Stimulated activated CD8-positive, alpha-beta memory T cell treated with anti-CD3 and anti-CD28 coated beads, Interleukin-7, amount 100 ng/mL, for 48 hours (primary cell): ENCODE measurements at places on chromosomes 16 and 17.
A peak's percentile ranks its signal among the peaks of the same experiment; 100 is the strongest.

- DNase-seq: no peak
Measured at GRCh38 chr17:16444258-16444886, 29.0 kb downstream of the TRPV2 start.

DNA sequence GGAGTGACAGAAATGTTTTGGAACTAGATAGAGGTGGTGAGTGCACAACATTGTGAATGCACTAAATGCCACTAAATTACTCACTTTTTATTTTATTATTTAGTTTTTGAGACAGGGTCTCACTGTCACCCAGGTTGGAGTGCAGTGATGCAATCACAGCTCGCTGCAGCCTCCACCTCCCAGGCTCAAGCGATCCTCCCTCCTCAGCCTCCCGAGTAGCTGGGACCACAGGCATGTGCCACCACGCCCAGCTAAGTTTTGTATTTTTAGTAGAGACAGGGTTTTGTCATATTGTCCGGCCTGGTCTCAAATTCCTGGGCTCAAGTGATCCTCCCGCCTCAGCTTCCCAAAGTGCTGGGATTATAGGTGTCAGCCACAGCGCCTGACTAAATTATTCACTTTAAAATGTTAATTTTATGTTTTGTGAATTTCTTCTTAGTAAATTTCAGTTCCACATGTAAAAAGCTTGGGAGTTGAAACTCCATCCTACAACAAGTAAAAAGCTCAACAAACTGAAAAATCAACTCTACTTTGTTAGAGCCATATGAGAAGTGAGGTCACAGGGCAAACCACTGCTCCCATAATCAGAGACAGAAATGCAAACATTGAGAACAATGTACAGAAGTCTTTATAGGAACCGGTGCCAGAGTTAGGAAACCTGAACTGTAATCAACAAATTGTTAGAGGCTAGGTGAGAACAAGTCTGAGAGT lies 13.8 kb upstream of the SLC5A10 start:
- DNase-seq: no peak

- DNase-seq: no peak
Measured at GRCh38 chr17:7440113-7440833, 961 bp downstream of the FGF11 start.

GRCh38 chr17:40327735-40328385 lies 18.9 kb downstream of the RARA start:
- DNase-seq: no peak

DNA sequence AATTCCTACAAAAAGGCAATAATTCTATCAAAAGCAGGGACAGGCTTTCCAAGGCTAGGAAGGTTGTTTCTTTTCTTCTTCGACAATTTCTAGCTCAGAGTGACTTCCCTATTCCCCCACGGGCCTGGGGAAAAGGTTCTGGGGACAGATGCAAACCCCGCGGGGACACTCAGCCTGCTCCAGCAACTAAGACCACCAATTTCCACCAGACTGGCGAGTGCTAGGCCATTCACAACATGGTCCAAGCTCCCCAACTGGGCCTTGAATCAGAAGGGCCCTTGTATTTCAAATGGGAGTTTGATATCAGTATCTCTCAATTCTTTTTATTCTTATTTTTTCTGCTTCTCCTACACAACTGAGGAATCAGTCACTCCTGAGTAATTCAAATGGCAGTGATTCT lies 86.7 kb downstream of the USP31 start:
- no peak for DNase-seq

- DNase-seq: peak; percentile 84
Measured at GRCh38 chr17:19362277-19363113, at the start of gene B9D1. Gene B9D1 (minus strand): TSS chr17:19362723. CDS start chr17:19362569, 154 bp downstream.

DNA sequence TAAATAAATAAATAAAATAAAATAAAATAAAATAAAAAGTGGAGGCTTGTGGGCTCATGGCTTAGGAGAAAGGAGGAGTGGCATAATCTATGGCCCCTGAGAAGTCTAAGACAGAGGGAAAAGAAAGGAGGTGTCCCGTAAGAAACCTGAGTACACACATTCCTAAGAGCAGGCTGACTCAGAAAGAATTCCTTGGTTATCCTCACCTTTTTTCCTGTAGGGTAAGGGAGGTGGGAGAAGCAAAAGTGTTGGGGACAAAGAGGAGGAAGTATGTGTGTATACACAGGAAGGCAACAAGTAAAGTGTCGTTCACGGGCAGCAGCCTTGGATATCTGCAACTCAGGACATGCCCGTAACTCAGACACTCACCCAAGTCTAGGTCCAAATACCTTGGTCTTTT lies 29.3 kb downstream of the MARF1 start:
- no peak for DNase-seq

- DNase-seq: no peak
Measured at GRCh38 chr16:14140923-14141322, 69.8 kb downstream of the MRTFB start.

- no peak for DNase-seq
Measured at GRCh38 chr16:30112197-30113030, 923 bp downstream of the GDPD3 start.

DNA sequence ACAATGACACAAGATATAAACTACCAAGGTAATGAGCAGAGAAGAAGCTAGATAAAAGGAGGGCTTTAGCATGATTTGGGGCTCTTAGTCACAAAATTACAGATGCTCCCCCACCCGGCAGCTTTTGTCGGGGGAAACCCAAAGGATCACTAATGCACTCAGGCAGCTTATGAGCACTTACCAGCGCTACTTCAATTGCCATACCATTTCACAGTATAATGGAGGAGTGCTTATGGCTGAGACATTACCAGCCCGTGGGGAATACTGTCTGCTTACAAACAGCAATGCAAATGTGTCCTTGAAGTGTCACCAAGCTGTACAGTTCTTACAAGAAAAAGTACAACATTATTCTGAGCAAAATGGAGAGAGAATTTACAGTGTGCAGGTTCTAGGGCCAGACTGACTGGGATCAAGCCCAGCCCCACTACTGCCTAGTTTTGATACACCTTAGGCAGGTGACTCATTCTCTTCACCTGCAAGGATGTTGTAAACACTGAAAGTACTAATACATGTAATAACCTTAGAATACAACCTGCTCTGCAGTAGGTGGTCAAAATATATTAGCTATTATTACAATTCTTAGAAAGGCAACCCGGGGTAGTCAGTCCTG lies 16.3 kb downstream of the ANKFY1 start:
- no peak for DNase-seq

DNA sequence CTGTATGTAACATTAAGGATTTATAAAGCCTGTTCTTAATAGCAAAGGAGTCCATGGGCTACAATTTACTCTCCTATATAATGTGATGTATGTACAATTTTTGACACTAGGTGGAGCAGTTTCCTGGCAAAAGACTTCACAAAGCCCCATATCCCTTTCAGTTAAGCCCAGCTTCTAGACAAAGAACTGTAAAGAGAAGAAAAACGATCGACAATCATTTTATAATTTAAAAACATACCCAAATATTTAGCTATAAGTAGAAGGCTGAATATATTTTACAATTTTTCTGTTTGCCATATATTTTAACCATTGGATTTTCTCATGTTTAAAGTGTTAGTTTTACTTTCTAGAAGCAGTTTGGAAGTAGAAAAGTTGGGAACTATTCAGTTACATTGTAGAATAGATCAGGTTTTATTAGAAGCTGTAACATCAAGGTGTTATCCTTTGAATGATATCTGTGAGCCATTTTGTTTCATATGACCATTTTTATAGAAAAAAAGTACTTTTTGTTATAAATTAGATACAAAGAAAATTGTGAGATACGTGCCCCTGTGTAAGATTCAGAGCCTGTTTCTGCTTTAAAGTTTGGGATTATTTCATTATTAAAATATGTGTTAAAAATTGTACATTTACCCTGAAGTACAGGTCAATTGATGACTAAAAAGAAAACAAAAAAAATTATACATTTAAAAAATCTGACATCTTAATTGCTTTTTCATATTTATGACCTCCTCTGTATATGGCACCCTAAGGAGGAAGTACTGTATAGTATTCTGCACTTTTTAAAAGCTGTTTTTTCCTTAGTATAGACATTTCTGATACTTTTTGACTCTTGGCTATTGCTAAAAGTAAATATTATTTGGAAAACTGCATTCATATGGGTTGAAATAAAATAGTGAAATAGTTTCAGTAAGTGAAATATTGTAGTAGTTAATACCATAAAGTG lies 46.3 kb downstream of the VMP1 start:
- no peak for DNase-seq

- DNase-seq: no peak
Measured at GRCh38 chr16:727291-727977, 528 bp downstream of the HAGHL start.

GRCh38 chr17:27354491-27355081 lies 60.7 kb downstream of the WSB1 start:
- DNase-seq: no peak

DNA sequence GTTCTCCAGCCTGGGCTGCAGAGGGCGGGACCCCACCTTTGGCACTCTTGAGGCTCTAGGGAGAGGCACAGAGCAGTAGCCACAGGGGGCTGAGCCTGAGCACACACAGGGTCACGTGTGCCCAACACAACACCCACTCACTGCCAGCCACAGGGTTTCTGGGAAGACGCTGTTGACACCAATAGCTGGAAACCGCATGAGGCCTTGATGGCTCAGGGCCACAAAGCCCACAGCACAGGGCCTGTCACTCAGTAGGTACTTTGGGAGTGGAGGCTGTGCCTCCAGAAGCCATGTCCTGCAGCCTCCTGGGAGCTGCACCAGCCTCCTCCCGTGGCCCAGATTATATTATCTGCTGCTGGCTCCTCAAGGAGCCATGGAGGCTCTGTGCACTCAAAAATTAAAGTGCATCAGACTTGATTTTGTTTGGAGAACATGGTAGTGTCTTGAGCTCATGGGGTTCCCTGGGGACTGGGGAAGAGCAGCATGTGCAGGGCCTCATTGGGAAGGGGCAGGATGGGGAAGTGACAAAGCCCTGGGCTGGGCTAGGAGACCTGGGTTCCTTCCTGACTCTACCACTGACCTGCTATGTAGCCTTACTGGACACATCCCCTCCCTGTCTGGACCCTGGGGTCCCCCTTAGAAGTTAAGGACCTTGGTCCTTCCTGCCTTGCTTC lies 12.5 kb upstream of the SREBF1 start:
- DNase-seq: peak; percentile 95

GRCh38 chr16:6674071-6674470 lies 658.6 kb upstream of the RBFOX1 start:
- no peak for DNase-seq

- no peak for DNase-seq
Measured at GRCh38 chr17:50766222-50767023, 895 bp downstream of the ANKRD40CL start.

DNA sequence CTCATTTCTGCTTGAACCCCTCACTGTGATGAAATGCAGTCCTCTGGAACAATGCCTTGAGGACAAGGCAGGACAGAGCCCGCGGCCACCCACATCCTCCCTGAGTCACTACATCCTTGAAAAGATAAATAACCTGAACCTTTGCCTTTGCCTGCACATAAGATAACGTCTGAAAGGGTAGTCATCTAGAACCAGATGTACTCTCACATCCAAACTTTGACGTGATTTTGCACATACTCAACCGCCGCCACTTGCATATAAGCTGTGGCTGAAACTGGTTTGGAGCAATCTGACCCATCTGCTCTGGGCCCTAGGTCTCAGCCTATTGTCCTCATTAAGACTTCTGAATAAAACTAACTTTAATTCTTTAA lies 252.1 kb downstream of the PHKB start:
- DNase-seq: peak; percentile 37

GRCh38 chr17:57929386-57929785 lies 25.8 kb downstream of the CUEDC1 start:
- DNase-seq: no peak

- no peak for DNase-seq
Measured at GRCh38 chr16:5510819-5511370, 413.3 kb upstream of the EEF2KMT start.

DNA sequence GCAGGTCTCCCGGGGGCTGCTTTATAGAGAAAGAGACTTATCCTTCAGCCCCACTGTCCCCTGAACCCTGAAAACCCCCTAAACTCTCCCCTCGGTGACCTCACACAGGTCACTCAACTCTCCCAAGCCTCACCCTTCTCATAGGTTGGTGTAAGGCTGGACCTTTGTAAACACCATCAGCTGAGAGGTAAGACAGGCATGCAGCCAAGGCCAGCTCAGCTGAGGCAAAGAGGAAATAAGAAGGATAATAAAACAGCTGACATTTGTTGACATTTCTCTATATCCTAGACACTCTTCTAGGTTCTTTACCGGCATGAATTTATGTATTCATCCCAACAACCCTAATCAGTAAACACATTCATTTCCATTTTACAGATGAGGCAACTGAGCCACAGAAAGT lies 134.3 kb downstream of the CCT6B start:
- no peak for DNase-seq

- DNase-seq: no peak
Measured at GRCh38 chr16:81796035-81796434, 16.9 kb downstream of the PLCG2 start.

DNA sequence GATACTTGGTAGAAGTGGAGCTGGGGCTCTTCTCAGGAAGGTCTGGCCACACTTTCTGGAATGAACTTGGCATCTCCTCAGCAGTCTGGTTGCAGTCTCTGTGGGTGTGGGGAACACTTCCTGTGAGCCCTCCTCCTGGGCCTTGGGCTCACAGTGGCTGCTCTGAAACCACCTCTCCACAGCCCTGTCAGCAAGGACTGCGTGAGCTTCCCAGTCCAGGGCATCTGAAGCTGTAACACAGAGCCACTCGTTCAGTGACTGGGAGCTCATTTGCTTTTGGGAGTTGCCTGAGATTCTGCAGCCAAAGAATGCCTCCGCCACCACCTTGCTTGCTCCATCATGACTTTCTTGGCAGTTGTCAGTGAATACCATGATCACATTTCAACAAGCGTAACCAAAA lies 60.0 kb downstream of the CLEC16A start:
- DNase-seq: no peak

DNA sequence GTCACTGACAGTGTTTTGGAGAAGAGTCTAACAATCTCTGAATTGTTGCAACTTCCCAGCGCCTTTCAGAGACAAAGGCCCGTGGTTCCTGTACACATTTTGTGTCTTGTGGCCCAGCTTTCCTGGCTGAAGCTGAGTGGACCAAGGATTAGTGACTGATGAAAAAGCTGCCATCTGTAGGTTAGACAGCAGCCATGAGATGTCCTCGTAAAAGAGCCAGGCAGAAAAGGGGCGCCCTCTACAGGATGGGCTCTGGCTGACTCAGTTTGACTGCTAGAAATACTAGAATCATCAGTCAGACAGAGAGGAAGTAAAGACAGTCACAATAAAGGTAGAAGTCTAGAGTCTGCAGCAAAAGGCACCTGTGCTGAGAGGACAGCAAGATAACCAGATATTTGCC lies 26.5 kb upstream of the NF1 start:
- peak; percentile 23 for DNase-seq
